Left renal pelvis (tissue), 4 donors: ENCODE measurements at places on chromosomes 13 and 19.
A peak's percentile ranks its signal among the peaks of the same experiment; 100 is the strongest.

DNA sequence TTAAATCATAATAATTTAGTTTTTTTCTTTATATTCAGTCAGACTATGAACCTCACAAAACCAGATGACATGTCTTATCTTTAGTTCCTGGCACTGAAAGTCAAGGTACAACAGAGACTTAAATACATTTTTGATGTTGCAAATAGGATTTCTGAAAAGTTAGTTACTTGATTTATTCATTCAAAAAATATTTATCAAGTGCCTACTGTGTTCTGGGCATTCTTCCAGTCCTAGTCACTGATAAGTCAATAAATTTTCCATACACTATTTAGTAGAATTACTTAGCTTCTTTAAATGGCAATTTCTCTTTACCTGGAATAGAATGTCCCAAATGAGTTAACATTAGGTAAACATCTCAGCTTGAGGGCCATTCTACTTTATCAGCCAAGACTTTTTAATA lies 938.3 kb upstream of the PCDH9 start:
- no peak for DNase-seq

DNA sequence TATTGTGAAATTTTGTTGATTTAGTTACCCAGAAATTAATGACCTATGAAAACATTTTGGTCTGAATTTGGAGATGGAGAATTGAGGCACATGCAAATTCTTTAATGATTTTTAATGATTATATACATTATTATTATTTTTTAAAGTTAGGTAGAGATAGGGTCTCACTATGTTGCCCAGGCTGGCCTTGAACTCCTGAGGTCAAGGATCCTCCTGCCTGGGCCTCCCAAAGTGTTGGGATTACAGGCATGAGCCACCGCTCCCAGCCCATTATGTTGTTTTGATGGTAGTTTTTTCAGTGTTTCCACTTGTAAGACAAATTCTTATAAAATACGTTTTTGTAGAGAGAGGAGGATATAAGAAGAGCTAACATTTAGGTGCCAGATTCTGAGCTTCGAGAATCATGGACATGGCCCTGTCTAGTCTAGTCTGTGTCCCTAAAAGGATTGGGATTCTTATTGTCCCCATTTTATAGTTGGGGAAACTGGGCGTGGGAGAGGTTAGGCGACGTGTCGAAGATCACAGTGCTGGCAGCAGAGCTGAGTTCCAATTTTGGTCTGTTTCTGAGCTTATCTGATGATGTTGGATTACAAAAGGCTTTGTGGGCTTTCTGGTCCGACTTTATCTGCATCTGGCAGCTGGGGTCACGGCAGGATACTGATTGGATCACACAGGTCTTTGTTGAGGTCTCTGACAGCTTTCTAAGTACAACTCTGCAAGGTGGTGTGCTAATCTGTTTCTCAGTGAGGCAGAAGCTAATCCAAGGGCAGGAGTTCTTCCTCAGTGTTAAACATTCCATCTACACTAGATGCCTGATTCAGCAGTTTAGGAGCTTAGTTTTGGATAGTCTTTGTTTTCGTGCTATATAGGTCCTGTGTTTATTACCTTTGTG lies 7.5 kb upstream of the WDR88 start:
- no peak for DNase-seq

DNA sequence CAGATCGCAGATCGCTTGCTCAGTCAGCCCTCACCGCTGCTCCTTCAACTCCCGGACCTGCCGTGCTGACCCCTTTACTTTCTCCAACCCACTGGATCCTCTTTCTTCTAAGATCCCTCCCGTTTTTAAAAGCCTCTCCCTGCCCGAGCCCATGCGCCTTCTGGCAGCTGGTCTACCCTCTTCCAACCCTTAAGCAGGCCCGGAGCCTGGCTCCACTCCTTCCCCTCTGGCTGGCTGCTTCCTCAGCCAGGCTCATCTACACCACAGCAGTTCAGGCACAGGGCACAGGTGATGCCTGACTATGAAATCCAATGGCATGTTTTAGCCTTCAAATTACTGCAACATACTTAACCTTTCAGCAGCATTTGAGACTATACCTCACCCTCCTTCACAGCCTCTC lies 63.8 kb upstream of the PABPC3 start:
- no peak for DNase-seq

DNA sequence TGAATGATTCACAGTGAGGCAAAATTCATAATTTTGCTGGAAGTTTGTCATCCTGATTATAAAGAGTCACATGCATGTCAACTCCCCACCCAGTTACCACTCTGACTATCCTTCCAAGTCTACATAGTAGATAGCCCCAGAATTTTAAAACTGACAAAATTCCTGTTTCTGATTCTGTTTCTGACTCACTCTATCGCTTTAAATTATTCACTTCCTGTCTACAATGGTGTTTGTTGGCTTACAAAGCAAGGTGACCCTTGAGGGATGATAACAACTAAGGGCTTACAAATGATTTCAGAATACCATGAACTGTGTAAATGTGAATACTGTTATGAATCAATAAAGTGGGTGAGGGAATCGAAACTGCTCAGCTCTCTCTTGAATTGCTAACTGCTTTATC lies 98.7 kb upstream of the KL start:
- DNase-seq = no peak

DNA sequence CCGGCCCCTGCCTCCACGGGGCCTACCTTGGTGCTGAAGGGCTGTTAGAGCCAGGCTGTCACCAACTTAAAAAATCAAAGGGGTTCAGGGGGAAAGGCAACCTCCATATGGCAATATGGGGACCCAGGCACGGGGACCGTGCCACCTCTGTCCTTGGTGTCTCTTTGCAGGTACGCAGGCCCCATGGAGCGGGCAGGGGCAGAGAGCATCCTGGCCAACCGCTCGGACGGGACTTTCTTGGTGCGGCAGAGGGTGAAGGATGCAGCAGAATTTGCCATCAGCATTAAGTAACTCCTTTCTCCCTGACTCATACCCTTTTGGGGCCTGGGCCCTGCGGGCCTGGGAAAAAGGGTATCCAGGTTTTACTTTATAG lies 39.6 kb upstream of the ADGRE1 start:
- DNase-seq = no peak

- DNase-seq = no peak
Observed at GRCh38 chr13:99354371-99354951, 47.3 kb upstream of the GPR183 start.

GRCh38 chr19:3573858-3574637 lies 1.3 kb downstream of the HMG20B start:
- DNase-seq = no peak

DNA sequence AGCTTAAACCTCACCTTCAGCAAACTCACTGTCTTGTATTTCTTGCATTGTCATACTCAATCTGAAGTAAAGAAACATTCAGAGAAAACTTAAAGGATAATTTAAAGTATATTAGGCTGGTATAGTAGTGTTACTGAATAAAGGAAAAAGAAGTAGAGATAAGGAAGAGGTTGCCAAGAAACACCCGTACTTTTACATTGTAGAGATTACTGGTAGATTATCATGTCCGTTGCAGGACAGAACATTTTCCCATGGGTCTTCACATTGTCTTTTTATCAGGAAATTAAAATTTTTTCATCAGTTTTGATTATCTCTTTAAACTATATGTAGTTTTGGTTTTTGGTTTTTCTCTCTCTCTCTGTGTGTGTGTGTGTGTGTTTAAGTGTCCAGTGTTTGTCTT lies 19.9 kb upstream of the GPR183 start:
- DNase-seq = no peak

DNA sequence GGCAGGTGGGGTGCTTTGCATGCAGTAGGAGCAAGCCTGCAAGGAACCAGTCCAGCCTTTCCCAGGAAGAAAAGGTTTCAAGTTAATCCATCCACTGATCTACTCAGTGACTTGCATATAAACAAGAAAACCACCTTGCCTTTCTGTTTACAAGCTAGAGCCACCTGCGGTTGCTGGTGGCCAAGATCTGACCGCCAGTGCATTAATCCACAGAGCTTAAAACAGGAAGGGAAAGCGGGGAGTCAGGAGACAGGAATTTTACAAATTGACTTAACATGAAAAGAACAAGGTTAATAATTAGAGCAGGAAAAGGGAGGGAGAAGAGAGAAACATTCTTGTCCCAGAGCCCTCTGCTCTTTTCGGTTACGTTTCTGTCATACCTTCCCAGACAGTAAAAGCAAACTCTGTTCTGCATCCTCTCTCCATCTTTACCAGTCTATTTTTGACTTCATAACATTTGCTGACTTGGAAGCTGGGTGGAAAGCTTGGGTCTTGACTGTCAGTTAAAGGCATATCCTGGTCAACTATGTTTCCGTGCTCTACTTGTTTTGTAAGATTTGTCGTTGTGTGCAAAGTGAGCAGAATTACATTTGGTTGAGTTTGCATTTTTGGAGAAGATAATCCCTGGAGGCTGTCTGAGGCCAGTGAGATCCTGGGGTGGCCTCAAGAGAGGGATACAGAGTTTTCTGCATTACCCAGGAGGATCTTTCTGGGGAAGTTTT lies 760.6 kb downstream of the EFNB2 start:
- peak; percentile 22 for DNase-seq

GRCh38 chr13:98869408-98870090 lies 108.3 kb downstream of the DOCK9 start:
- DNase-seq = no peak

GRCh38 chr13:62294244-62294643 lies 878.6 kb upstream of the PCDH20 start:
- no peak for DNase-seq

- no peak for DNase-seq
Observed at GRCh38 chr19:39582442-39582841, 19.9 kb upstream of the LGALS13 start.

- no peak for DNase-seq
Observed at GRCh38 chr13:71137101-71137500, 729.9 kb downstream of the DACH1 start.

GRCh38 chr19:16899566-16900075 lies 10.8 kb downstream of the F2RL3 start:
- no peak for DNase-seq

DNA sequence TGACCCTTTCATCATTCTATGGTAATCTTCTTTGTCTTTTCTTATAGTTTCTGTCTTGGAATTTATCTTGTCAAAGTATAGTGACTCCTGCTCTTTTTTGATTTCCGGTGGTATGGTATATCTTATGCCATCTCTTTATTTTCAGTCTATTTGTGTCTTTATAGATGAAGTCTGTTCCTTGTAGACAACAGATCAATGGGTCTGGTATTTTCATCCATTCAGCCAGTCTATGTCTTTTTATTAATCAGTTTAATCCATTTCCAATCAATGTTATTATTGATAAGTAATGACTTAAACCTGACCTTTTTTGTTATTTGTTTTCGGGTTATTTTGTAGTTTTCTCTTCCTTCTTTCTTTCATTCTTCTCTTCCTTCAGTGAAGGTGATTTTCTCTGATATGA lies 495.9 kb upstream of the PCDH9 start:
- no peak for DNase-seq

DNA sequence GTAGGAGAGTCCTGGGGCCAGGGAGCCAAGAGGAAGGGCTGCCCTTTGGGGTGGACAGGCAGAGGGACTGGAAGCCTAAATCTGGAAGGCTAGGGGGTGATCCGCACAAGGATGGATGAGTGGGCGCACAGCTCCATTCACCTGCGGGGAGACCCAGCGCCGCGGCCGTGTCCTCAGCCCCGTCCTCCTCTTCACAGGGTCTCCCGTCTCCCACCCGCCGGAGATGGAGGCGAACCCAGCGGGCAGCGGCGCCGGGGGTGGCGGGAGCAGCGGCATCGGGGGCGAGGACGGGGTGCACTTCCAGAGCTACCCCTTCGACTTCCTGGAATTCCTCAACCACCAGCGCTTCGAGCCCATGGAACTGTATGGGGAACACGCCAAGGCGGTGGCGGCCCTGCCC lies 7.9 kb downstream of the ZNF865 start:
- no peak for DNase-seq

DNA sequence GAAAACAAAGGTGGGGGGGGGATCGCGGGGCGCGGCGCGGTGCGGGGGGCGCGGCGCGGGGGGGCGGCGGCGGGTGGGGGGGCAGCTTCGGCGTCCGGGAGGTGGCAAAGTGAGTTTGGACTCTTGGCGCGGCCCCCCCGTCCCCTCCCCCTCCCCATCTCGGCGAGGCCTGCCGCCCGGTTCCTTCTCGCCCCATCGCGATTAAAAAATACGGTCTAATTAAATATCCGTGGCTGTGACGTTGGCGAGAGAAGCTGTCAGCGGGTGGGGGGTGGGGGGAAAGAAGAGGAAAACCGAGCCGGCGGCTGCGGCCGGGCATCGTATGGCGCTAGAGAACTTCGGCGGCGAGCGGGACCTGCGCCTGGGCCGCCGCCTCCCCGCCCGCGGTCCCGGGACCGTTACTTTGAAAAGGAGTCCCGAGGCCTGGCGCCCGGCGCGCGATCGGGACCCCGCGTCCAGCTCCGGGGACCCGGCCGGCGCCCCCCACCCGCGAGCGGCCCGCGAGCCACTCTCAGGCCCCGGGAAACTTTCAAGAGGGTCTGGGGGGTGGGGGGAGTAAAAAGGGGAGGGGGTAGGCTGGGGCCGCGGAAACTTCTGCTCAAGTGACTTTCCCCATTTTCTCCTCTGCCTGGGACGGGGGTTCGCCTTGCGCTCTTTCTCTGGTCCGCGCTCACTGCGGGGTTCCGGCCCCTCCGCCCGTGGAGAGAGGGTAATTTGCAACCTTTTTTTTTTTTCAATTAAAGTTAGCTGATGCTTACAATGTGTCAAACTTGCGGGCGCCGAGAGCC lies 146.3 kb upstream of the ZNF536 start:
- no peak for DNase-seq

DNA sequence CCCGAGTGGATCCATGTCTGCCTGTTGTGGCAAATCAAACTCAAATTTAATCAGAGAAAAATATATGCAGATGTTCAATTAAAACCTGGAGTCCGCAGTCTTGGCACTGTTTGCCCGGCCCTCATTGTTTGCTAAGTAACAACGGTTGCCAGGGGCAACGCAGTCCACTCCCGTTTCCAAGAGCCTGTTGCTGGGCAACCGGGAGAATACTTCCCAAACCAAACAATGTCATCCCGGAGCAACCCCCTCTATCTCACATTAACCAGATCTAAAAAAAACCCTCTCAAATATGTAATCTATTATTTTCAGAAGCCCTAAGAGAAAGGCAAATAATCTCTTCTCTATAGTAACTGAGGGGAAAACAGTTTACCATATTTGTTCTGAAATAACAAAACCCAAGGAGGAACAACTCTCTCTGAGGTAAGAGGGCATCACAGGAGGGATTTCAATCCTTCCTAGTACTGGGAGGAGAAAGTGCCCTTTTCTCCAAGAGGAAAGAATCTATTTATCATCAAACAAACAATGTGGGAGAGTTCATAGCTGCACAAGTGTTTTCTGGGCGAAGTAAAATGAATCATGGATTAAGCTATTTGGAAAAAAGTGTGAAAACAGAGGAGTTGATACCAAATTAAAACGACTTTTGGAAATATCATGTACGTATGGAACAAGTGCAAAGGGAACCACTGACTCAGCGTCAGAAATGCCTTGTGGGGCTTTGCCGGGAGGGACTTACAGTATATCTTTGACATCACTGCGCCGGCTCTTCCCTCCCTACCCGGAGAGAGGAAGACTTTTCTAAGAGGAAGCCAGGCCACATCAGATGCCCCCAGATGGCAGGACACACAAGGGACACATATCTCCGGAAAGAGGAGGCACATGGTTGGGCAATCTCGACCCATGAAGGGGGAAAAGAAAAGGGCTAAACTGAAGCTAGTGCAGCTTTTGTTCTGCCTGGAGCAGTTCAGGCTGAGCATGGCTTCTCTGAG lies 43.3 kb downstream of the RFX2 start:
- DNase-seq = peak; percentile 91
